ENCODE measurements at places on chromosomes 2 and 18.

DNA sequence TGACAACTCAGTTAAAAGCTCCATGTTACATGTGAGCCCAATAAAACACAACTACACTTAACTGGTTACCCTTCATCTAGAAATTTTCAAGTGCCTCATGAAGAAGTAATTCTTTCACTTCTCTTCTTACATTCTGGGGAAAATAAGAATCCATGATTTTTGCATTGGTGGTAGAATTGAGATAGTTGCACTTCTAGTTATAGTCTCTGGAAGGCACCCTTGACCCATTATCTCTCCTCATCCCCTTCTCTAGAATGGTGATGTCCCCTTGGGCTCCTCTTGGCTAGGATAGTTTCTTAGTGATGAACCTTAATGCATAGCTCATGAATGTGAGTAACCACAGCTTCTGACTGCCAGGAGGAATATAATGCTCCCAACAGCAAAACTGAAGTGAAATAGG, 3.6 kb downstream of the LGALSL start:
- no peak for DNase-seq

- DNase-seq = no peak
Measured at GRCh38 chr18:44893966-44894365, 213.3 kb downstream of the SETBP1 start.

GRCh38 chr2:236164201-236164924, 3.8 kb downstream of the GBX2 start:
- no peak for DNase-seq

DNA sequence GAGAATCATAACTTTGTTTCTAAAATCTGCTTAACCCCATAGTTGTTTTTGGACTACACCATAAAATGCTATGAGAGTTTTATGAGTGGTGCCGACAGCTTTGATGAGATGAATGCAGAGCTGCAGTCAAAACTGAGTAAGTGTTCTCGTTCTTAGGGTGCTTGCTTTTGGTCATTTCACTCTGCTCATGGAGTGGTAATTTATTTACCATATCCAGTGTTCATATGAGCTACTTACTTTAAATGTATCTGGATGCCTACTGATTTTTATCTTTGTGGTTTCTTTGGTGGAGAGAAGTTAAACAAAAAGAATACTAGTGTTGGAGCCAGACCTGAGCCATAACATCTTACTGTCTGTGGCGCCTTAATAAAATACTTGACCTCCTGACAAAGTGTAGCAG, 16.4 kb downstream of the NDC80 start:
- no peak for DNase-seq

- DNase-seq = no peak
Measured at GRCh38 chr2:199147216-199147615, 310.5 kb downstream of the SATB2 start.

GRCh38 chr2:30266051-30266621, 34.8 kb downstream of the LBH start:
- DNase-seq = peak; percentile 29

DNA sequence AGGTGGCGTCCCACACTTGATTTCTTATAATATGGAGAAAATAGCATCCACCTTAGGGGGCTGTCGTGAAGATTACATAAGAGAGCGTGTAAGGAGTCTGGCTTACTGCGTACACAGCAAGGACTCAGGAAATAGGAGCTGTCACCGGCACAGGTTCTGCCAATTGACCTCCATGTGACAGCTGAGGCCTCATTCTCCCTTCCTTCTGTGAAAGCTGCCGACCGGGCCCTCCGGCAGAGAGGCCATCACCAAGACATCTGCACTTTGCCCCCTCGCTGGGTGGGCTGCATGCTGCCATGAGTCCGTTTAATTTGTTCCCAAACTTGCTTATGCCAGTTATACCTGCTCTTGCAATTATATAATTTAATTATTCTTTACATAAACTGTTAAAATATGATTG, 27.7 kb downstream of the HS1BP3 start:
- no peak for DNase-seq

DNA sequence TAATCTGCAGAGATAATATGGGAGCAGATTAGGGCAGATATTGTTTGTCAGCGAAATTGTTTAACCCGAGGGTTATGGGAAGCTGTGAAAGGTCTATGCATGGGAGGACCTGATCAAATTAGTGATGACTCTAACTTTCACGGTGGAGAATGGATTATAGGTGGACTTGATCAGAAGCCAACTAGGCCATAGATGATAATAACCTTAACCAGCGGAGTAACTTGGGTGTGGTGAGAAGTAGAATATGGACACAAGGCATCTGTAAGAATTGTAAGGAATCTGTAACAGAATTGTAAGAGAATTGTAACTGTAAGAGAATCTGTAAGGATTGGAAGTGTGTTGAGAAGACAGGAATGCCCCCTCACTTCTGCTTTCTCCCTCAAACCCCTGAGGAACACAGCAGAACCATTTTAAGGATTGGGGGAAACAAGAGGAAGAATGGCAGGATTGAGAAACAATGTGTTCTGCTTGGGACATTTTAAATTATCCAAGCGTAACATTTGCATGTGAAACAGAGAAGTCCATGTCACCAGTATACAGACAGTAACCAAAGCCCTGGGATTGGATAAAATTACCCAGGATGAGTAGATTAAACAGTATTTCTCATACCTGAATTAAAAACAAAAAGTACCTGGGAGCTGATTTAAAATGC, 14.9 kb upstream of the SLC39A10 start:
- no peak for DNase-seq

DNA sequence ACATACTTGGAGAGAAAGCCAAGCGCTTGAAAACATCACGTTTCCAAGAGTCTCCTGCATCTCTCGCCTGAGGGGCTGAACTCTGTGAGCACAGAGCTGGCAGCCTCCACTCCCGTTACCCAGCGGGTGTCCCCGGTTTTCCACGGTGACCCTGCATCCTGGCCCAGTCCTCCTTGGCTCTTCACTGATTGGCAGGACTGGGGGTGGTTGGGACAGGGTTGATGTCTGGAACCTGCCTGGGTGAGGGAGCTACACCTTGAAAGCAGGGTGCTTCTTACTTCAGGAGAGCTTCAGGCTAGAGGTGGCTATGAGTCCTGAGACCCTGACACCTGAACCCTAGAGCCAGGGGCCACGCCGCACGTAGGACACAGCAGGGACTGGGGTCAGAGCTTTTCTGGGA, 234.1 kb downstream of the DYSF start:
- no peak for DNase-seq

DNA sequence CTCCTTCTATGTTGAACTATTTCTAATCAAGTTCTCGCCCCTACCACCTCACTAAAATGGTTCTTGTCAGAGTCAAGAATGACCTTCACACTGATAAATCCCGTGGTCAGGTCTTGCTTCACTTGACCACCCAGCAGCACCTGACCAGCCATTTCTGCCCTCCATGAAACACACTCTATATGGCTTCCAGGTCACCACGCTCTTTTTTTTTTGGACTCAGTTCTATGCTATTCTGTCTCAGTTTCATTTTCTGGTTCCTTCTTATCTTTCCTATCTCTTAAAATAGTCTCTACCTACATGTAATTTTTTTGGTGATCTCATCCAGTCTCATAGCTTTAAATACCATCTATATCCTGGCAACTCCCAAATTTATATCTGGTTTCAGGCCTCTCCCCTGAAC, 11.4 kb downstream of the EIF2AK3 start:
- DNase-seq = no peak

DNA sequence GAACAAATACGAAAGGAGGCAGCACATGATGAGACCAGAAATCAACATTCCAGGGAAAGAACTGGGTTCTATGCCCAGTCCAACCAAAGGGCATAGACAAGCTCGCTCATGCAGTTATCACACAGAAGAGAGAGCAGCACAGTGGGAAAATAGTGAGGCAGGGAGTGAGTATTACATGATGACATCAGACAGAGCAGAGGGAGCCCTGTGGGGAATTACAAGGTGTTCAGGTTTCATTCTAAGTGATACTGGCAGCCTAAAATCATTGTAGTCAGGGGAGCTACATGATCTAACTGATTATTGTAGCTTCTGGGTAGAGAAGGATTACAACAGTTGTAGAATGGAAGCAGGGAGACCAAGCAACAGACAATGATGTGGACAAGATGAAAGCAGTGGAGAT, 658.5 kb downstream of the ARHGAP15 start:
- no peak for DNase-seq

DNA sequence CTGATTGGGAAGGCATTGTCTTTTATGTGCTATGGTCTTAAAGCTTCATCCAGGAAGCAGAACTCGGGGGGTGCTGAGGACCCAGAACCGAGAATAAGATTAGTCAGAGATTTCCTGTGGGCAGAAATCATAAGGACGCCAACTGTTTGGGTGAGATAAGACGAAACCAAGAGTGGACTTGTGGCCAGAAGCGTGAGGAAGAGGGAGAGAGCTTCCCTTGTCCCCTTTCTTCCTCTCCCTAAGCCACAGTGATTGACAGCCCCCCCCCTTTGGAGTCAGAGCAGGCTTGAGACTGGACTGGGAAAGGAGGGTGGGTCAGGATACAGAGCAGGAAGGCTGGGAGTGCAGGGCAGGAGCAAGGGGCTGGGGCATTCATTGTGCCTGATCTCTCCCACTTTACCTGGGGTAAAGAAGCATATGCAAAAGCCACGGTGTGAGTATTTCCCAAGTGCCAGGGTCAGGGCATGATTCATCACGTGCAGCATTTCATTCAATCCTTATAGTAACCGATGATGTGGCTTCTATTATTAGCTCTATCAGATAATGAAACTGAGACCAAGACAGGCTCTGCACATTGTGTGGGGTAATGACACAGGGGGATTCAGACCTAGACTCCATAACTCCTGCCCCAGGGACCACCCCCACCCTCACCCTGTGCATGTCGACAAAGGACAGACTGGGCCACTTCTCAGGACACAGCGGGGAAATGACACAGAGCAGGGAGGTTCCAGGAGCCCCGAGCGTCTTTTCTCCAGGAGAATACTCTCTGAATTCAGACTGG, 3.0 kb upstream of the IL1RN start:
- no peak for DNase-seq

DNA sequence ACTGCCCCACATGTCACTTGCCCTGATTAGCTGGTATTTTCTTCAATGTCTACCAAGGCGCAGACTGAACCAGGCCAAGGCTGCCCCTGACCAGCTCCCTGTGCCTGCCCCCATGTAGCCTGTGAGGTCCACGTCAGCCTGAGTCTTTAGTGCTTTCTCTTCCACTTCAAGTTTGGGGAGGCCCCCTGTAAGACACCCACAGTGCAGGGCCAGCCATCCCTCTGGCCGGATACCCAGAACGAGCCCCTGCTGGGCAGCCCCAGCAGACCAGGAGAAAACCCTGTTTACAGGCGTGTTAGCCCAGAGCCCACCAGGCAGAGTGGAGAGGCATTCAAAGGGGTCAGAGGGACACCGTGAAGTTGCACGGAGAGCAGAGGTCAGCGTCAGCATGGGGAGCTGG, 92.4 kb downstream of the TFCP2L1 start:
- DNase-seq = no peak

- no peak for DNase-seq
Measured at GRCh38 chr2:120389036-120389391, 43.1 kb downstream of the INHBB start.

GRCh38 chr2:63436488-63436887, 151.8 kb downstream of the WDPCP start:
- DNase-seq = no peak

GRCh38 chr2:200750323-200750910, 61.3 kb upstream of the BZW1 start:
- no peak for DNase-seq

DNA sequence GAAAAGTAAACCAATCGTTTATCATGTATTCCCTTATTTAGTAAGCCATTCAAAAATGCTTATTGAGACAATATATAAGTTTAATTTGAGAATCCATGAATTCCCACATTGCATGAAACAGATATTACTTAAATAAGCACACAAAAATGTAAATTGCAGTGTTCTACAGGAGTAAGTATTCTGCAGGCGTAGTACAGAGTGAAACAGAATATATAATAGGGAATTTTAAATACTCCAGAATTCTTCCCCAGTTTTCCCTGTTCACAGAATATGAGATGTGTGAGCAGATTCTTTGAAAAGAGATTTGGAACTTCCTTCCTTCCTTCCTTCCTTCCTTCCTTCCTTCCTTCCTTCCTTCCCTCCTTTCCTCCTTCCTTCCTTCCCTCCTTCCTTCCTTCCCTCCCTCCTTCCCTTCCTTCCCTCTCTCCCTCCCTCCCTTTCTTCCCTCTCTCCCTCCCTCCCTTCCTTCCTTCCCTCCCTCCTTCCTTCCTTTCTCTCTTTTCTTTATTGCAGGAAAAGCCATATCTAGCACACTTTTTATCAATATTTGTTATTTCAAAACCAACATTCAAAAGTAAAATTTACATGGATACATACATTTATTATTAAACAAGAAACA, 977.7 kb upstream of the LRRTM1 start:
- DNase-seq = no peak

Data from GM19239 (cell line).